NAMALWA (cell line): ENCODE measurements at places on chromosomes 4 and X.

DNA sequence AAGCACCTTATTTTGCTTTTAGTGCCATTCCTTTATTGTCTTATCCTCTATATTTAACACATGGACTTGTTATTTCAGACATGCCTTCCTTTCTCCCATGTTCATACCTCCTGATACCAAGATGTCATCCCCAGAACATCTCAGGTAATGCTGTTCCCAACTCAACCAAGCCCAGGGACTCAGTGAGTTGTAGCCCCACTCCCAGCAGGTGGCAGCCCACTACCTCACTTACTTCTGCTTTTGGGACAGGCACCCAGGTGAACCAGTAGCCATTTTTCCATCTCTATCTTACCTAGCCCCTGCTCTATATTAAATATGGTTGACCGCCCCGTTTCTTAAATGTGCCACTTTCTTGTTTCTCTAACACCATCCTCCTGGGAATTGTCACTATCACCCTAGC lies 199.0 kb downstream of the DCHS2 start:
- peak; percentile 14 for DNase-seq

- no peak for DNase-seq
Measured at GRCh38 chr4:45062935-45063545, 336.7 kb upstream of the GNPDA2 start.

GRCh38 chrX:134482371-134482770 lies 22.4 kb downstream of the HPRT1 start:
- no peak for DNase-seq

DNA sequence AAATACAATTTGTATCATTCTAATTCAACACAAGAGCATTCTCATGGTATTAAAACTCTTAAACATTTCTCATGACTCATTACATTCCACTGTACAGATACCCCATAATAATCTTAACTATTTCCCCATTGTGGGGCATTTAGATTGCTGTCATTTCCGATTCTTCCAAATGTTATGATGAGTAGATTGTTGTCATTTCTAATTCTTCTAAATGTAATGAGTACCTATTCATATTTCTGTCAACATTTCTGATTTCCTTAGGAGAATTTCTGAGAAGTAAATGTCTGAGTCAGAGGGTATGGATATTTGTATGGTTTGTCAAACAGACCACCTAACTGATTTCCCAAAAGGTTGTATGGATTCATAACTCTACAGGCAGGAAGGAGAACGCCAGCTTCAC lies 8.3 kb downstream of the S100G start:
- no peak for DNase-seq

DNA sequence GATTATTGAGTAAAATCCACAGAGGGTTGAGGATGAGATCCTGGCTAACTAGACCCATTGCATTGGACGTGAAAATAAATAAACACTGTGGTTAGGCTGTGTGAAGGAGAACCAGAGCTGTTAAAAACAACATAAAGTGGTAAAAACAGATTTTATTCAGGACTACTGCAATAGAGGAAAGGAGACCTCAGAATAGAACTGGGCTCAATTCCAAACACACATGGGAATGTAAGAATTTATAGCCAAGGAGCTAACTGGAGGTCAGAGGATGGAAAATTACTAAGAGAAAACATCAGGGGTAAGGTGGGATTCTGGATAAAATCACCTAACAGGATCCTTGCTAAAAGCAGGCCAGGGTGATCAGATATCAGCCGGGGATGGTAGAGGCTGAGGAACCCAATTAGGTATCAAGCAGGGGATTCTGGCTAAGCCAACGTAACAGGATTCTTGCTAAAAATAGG lies 112.4 kb downstream of the RNF150 start:
- no peak for DNase-seq

- no peak for DNase-seq
Measured at GRCh38 chrX:10395643-10396042, 224.7 kb downstream of the MID1 start.

- no peak for DNase-seq
Measured at GRCh38 chr4:84669201-84669600, 86.3 kb downstream of the CDS1 start.

- no peak for DNase-seq
Measured at GRCh38 chr4:68267433-68267944, 22.0 kb upstream of the TMPRSS11B start.

DNA sequence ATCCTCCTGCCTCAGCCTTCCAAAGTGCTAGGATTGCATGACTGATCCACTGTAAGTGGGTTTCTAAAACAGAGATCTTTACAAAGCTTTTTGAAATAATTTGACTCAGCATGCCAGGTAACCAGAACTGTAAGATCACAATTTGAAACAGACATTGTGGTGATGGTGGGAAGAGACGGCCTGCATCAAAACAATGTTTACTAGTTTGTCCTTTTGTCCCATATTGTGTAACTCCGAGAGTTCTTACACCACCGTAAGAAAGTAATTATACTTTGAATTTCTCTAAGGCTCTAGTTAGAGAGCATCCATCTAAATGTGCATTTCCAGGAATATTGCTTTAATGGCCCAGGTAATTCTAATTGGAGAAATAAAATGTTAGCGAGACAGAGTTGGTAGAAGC lies 594 bp upstream of the ARHGAP24 start:
- no peak for DNase-seq

- no peak for DNase-seq
Measured at GRCh38 chrX:11040405-11040804, 70.7 kb upstream of the HCCS start.

- DNase-seq, result peak; percentile 72
Measured at GRCh38 chr4:82898322-82899243, 2.0 kb upstream of the THAP9 start.

DNA sequence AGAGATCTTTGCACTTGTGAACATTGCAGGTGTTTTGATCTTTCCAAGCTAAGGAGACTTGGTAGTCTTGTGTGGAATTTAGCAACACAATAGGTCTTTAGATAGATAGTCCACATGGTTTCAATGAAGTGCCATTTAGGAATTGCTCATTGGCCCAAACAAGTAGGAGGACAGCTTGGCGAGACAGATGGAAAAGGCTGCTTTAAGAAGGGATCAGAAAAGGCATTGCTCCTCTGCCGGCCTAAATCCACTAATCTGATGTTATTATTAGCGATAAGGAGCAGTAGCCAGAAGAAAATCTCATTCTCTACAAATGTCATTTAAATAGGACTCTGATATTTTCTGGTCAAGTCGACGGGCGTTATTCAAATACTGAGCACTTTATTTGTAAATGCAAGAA lies 99.7 kb downstream of the AFF2 start:
- DNase-seq, result no peak

- no peak for DNase-seq
Measured at GRCh38 chrX:11059933-11060332, 51.2 kb upstream of the HCCS start.

- no peak for DNase-seq
Measured at GRCh38 chr4:180281724-180282123, 1961.5 kb upstream of the TENM3 start.

GRCh38 chrX:1144293-1144692 lies 68.2 kb downstream of the CRLF2 start:
- no peak for DNase-seq

DNA sequence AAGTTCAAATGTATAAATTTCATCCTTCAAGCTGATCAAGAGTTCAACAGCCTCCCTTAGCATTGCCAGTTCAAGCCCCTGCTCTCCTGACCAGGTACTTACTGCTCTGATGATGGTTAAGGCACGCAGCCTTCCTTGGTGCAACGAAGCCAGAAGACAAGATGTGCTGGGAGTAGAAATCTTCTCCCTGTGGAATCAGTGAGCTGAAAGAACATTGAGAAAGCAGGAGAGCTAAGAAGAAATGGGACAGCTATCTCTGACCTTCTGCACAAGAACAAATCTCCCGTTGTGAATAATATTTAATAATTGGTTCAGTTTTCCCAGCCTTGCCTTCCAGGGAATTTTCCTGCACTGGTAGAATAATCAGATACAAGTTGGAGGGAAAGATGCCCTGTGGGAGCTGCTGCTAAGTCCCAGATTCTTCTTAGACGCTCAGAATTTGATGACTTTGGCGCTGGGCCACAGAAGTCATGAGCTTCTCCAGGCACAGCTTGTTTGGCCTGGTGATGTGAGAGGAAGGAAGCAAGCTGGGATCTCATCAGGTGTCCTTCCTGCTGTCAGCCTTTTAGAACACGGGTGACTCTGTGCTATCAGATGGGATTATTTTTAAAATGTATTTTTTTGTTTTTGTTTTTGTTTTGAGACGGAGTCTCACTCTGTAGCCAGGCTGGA lies 77.8 kb downstream of the CD38 start:
- no peak for DNase-seq

DNA sequence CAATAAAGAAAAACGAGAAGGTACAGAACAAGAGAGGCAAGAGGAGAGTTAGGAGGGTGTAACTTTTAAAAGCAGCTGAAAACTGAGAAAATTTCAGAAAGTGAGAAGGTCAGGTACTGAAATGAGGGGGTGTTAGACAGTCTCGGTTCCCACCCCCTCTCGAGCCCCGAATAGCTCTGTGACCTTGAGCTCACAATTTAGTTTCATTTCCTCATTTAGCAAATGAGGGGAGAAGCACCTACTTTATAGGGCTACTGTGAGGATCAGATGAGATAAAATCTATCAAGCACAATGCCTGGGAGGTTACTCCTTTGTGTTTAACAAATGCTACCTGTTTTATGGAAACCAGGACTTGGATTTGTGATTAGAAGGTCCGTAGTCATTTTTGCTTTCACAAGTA lies 4.9 kb downstream of the UGT8 start:
- peak; percentile 86 for DNase-seq

GRCh38 chrX:37781814-37782213 lies 2.0 kb downstream of the CYBB start:
- DNase-seq, result no peak

DNA sequence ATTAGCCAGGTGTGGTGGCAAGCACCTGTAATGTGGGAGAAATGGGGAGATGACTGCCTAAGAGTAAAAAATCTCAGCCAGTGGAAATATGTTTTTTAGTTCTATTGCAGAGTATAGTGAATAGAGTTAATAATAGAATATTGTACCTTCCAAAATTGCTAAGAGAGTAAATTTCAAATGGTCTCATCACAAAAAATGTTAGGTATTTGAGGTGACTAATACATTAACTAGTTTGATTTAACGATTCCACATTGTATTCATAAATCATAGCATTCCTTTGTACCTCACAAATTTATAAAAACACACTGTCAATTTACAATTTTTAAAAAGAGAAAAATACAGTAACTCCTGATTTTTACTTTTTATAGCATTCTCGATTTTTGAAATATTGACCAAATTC lies 681.5 kb upstream of the EPHA5 start:
- DNase-seq, result no peak

DNA sequence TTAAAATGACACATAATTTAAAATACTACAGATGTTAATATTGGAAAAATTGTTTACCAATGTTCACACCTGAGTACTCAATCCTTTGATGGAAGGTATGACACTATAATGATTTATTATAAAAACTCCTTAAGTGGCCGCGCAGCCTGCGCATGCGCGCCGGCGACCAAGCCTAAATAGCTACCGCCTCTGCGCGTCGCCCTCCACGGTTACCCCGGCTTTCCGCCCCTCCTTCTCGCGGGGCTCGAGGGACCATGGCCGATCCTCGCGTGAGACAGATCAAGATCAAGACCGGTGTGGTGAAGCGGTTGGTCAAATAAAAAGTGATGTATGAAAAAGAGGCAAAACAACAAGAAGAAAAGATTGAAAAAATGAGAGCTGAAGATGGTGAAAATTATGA lies 170.2 kb downstream of the DMD start:
- no peak for DNase-seq

DNA sequence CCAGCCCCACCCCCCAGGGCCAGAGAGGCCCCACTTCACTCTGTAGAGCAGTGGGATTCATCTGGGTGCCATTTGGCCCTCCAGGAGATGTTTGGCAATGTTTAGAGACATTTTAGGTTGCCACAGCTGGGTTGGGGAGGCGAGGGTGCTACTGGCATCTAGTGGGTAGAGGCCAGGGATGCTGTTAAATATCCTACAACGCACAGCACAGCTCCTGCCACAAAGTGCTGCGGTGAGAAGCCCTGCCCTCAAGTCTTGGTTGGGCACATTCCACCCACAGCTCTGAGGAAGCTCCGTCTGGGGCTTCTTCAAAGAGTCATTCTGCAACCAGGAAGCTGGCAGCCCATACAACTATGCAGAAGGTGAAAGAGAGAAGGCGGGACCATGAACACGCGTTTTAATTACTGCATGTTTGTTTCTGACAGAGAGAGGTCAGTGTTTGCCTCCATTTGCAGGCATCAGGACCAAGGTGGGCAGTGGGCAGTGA lies 48.1 kb upstream of the FAM9C start:
- peak; percentile 23 for DNase-seq

DNA sequence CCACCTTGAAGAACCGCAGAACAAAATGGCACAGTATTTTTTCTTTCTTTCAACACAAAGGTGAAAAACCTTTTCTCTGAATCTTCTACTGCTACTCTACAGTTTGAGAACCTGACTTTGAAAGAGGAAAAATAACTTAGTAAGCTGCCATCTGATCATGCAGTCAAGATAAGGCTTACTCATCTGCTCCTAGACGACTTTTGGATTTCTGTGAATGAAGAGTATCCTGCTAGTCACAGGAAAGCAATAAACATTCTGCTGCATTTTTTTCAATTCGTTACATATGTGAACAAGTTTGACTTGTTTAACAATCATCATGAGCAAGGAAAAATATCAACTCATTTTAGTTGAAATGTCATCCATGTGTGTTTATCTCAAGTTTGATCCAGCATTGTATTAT lies 25.2 kb downstream of the TIGD2 start:
- DNase-seq, result no peak
